NCI-H1048 (cell line): ENCODE measurements at places on chromosomes 7 and 10.

DNA sequence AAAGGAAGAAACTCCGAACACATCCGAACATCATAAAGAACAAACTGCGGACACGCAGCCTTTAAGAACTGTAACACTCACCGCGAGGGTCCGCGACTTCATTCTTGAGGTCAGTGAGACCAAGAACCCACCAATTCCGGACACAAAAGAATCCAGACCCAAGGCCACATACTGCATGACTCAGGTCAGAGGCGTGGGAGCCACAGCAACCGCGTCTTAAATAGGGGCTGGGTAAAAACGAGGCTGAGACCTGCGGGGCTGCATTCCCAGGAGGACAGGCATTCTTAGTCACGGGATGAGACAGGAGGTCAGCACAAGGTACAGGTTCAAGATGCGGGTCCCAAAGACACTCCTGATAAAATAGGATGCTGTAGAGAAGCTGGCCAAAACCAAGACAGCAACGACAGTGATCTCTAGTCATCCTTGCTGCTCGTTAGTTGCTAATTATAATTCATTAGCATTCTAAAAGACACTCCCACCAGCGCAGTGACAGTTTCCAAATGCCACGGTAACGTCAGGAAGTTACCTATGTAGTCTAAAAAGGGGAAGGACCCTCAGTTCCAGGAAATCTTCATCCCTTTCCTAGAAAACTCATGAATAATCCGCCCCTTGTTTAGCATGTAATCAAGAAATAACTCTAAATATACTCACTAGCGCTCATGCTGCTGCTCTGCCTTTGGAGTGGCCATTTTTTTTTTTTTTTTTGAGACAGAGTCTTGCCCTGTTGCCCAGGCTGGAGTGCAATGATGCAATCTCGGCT lies 19.3 kb downstream of the AP5Z1 start:
- no peak for DNase-seq

DNA sequence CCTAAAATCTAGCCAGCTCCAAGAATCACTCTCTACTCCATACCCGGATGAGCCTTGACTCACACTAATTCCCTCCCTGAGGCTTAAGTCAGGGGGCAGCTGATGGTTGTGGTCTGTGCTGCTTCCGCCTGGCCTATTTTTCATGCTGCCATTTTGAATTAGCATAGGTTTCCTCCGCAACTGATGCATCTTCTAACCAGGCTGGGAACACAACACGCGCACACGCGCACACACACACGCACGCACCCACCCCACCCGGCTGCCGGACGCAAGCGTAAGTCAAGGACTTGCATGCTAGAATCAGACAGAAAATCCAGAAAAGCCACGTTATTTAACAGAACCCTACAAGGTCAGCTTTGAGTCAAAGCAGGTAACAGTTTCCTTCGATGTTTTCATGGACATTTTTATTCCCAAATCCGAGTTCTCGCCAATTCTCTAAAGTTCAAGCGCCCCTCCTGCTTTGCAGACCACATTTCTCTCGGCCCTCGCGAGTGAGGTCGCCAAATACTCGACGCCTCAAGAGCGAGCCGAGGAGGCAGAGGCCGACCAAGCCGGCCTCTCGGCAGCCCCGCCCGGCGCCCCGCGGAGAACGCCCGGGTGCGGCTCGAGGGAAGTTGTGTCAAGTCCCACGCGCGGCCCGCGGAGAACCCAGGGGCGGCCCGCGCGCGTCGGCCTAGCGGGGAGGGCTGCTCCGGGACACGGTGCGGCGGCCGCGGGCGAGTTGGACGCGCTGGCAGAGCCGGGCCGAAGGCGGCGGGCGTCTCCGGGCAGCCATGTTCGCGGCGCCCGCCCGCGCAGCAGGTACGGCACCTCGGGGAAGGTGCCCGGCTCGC lies 961 bp downstream of the SCRN1 start:
- DNase-seq: no peak

GRCh38 chr7:148153616-148154284 lies 436.8 kb upstream of the C7orf33 start:
- DNase-seq: no peak

DNA sequence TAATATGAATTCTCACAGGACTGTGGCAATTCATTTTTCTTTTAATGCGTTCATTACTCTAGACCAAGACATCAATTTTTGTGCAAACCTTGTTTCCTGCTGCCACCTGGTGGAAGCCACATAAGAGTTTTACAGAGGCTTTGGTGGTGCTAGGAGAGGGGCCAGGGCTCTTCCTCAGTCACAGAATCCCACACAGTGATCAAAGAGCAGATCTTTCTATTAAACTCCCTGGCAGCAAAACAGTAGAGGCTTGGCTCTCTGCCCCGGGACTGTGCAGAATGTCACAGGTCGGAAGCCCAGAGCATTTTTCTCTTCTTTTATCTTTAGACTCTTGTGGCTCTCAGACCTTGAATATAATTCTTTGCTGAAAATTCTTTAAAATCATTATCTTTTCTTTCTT lies 506.4 kb upstream of the C7orf33 start:
- DNase-seq: peak; percentile 37

GRCh38 chr10:92857904-92858514 lies 9.7 kb downstream of the EXOC6 start:
- no peak for DNase-seq

GRCh38 chr10:78285226-78285625 lies 251.6 kb downstream of the RPS24 start:
- DNase-seq: no peak

GRCh38 chr7:139117599-139118233 lies 8.2 kb upstream of the ZC3HAV1 start:
- DNase-seq: no peak
